ENCODE measurements at places on chromosomes 7 and 10.

DNA sequence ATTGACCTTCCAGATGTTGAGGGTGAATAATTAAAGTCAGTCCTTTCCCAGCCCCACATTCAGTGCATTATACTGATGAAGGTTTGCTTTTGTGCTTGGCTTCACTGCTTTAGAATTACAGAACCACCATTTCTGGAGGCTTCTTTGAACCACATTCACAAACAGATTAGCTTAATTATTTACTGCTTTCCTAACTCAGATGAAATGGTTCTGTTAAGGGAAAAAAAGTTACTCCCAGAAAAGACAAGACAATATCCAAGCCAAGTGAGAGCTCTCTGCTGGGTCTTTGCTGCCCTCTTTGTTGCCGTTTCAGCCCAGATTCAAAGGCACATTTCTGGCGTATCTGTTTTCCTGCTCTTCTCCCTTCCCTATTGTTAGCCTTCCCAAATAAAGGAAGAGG is 188.9 kb downstream of the AHR start:
- no peak for DNase-seq

- DNase-seq, result no peak
Observed at GRCh38 chr7:70680306-70680705, 451.6 kb upstream of the GALNT17 start.

GRCh38 chr7:101386558-101387231 is 24.0 kb downstream of the COL26A1 start:
- no peak for DNase-seq

- no peak for DNase-seq
Observed at GRCh38 chr10:118793545-118793944, 38.8 kb upstream of the CACUL1 start.

GRCh38 chr7:106448992-106449859 is 164.4 kb upstream of the NAMPT start:
- DNase-seq, result no peak

GRCh38 chr10:114561008-114561523 is 97.0 kb downstream of the ABLIM1 start:
- no peak for DNase-seq

- no peak for DNase-seq
Observed at GRCh38 chr10:51685768-51686167, 13.6 kb downstream of the CSTF2T start.

GRCh38 chr10:70167246-70167645 is 3.1 kb downstream of the SAR1A start:
- DNase-seq, result no peak

DNA sequence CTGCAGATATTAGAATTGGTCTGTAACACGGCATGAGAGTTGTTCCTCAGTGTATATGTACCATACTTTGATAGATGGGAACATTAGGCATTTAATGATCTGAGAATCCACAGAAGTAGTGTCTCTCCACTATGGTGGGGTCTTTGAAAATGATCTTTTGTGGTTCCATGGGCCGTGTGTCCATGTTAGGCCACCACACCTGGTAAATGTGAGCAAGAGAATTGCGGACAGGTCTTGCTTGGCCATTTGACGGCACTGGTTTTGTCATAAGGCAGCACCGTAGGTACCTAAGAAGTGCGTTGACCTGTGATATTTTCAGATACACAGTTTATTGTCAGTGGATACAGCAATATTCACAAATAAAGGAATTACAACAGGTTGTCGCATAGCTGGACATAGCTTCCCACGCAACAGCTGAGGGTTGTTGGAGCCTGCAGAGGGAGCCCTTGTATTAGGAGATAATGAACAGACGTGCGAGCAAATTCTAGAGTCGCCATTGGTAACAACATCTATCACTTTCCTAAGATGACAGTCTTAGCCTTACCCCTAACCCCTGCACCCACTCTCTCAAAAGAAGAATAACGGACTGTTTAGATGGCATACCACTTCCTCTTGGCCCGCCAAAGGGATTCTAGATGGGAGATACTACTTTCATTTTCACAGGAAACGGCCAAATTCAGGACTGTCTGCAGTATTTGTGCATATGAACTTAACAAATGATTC is 111.4 kb downstream of the COL28A1 start:
- DNase-seq, result peak; percentile 9

GRCh38 chr10:93751124-93751523 is 6.6 kb upstream of the LGI1 start:
- DNase-seq, result no peak

DNA sequence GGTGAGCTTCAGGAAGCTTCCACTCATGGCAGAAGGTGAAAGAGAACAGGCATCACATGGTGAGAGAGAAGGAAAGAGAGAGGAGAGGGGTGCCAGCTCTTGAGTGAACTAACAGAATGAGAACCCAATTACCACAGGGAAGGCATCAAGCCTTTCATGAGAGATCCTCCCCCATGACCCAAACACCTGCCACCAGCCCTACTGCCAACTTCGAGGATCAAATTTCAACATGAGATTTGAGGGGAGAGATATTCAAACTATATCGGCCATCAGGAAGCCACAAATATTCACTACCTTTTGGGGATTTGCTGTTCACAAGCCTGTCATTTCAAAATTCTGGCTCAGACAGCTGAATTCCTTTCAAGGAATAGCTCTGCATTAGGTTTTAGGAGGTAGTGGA is 39.9 kb upstream of the SMNDC1 start:
- DNase-seq, result no peak

DNA sequence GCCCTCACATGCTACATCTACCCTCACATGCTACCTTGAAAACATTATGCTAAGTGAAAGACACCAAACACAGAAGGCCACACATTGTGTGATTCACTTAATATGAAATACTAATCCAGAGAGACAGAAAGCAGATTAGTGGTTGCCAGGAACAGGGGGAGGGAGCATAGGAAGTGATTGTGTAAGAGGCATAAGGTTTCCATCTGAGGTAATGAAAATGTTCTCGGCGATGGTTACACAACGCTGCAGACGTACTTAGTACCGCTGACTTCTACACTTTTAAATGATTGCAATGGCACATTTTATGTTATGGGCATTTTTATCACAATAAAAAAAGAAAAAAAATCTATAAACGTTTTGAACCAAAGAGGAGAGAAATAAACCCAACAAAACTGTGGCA is 742.3 kb downstream of the TYW1 start:
- no peak for DNase-seq
